ENCODE measurements at places on chromosomes 6 and 20. TPM values are rescaled to one million over a fixed set of nuclear protein-coding genes. Genes with fewer than 3 reads are reported as not detected.
A peak's percentile ranks its signal among the peaks of the same experiment; 100 is the strongest.

The KCNK15 gene
- 1.1 TPM for total RNA-seq

DNA sequence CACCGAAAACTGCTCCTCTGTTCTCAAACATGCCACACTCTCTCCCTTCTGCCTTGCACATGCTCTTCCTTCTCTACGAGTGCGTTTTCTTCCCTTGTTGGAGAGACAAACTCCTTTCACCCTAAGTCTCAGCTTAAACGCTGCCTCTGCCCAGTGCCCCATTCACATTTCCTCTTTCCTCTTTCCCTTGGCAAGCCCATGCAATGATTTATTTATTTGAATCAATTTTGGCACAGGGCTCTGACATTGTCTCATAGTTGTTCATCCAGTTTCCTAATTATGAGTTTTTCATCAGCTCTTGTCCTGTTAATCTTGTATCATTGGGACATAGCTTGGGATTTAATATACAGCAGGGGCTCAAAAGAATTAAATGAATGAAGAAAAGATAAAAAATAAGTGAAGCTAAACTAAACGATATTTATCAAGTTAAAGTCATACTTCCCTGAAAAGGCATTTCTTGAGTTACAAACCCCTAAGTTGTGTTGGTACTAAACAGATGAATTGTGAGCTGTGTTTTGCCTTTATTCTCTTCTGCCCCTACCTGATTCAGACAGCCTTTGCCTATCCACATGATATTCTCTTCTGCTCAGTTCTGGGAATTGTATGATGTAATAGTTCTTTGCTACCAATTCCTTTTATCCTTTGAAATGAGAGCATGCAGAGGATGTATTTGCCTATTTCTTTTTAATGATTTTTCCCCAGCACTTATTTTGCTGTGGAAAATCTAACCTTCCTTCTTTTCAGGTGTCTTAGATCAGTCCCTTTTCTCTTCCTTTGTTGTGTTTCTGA, 704.4 kb downstream of the UTRN start:
- no peaks in the 10 kb centered on the region for H3K4me1 ChIP-seq
- no peak for DNase-seq
- H3K27me3 ChIP-seq: peaks cover 23% of the 10 kb centered on the region
- H3K36me3 ChIP-seq: no peaks in the 10 kb centered on the region
- H3K4me3 ChIP-seq: no peak overlapping the region

The PTCRA gene
- total RNA-seq: not detected

DNA sequence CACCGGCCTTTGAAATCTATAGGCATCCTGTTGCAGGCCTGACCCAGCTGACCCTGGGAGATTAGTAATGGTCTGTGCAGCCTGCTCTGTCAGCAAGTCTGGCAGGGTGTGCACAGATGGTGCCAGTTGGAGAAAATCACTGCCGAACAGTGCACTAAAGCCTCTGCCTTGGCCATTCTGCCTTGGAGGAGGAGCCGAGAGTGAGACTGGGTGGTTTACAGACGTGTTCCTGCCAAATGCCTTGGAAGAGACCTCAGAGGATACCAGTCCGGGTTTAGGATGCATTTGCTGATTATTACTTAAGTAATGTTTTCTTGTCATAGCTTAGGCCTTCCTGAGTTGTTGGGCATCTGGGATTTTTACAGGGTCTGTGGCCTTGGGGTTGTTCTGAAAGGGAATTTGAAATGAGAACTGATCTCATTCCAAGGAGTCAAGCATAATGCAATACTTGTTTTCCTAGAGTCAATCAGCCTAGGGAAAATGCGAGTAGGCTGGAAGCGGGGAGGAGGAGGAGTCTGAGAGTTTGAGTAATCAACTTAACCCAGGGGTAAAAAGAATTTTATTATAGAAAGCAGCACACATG, 292.1 kb downstream of the SOX4 start:
- H3K4me3 ChIP-seq: no peak overlapping the region
- DNase-seq: no peak
- H3K36me3 ChIP-seq: peaks cover 2% of the 10 kb centered on the region
- no peaks in the 10 kb centered on the region for H3K27me3 ChIP-seq

- no peaks in the 10 kb centered on the region for H3K4me1 ChIP-seq
- peaks cover 2% of the 10 kb centered on the region for H3K27me3 ChIP-seq
- no peaks in the 10 kb centered on the region for H3K36me3 ChIP-seq
- DNase-seq: peak; percentile 8
- no peak overlapping the region for H3K4me3 ChIP-seq
Measured at GRCh38 chr6:99119109-99120031, 171.6 kb upstream of the FBXL4 start.

- peaks cover 39% of the 10 kb centered on the region for H3K4me1 ChIP-seq
- H3K36me3 ChIP-seq: peaks cover 62% of the 10 kb centered on the region
- no peak for DNase-seq
- H3K27ac ChIP-seq: peak overlapping the region; percentile 15
- H3K27me3 ChIP-seq: no peaks in the 10 kb centered on the region
- no peak overlapping the region for H3K4me3 ChIP-seq
Measured at GRCh38 chr6:160041608-160042007, 72.7 kb downstream of the IGF2R start.

- DNase-seq: no peak
- no peak overlapping the region for H3K27ac ChIP-seq
- no peaks in the 10 kb centered on the region for H3K4me1 ChIP-seq
- no peaks in the 10 kb centered on the region for H3K36me3 ChIP-seq
- H3K27me3 ChIP-seq: peaks cover 2% of the 10 kb centered on the region
Measured at GRCh38 chr6:10276106-10276505, 138.8 kb downstream of the TFAP2A start.

The NXT1 gene
- 62.6 TPM for total RNA-seq

DNA sequence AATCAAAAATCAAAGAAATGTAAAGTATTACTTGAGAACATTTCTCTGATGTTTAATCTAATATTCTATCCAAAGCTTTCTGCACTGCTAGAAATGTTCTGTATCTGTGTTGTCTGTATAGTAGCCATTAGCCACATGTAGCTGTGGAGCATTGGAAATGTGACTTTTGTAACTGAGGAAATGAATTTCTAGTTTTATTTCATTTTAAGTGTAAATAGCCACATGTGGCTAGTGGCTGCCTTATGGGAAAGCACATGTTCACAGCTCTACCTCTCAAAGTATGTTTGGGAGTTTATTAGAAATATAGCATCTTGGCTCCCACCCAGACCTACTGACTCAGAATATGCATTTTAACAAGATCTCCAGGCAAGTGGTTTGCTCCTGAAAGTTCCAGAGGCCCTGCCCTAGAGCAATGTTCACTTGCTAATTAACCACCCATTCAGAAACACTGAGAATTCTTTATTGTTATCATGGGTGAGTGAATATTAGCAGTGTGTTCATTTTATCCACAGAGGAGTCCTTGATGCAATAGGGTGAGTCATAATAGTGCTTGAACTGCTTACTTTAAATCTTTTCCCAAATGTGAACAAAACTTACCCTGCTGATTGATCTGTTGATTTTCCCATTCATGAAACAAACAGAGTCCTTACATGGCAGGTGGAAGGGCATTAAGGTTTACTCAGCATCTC, 282.7 kb downstream of the PLCB1 start:
- no peaks in the 10 kb centered on the region for H3K27me3 ChIP-seq
- DNase-seq: no peak
- H3K4me1 ChIP-seq: no peaks in the 10 kb centered on the region
- H3K27ac ChIP-seq: no peak overlapping the region
- H3K4me3 ChIP-seq: no peak overlapping the region
- H3K36me3 ChIP-seq: no peaks in the 10 kb centered on the region

DNA sequence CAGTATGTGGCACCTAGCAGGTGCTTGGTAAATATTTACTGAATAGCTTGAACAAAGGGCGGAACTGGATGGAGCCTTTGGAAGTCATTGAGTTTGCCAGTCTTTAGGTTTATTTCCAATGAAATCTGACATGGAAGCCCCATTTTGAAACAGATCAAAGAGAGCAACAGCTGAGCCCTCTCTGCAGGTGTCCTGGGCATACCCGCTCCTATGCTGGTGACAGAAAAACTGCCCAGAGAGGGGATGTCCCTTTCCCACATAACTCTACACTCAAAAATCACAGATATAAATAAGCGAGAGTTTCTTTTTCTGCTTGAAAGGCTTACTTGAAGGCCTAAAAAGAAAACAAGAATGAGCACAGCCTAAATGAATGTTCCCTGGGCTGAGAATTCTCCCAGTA, 53.0 kb upstream of the RALY start:
- no peak overlapping the region for H3K4me3 ChIP-seq
- no peaks in the 10 kb centered on the region for H3K4me1 ChIP-seq
- H3K27ac ChIP-seq: no peak overlapping the region
- H3K27me3 ChIP-seq: peaks cover 4% of the 10 kb centered on the region
- H3K36me3 ChIP-seq: no peaks in the 10 kb centered on the region

The C20orf96 gene
- 4.3 TPM for total RNA-seq

The NRSN1 gene
- not detected for total RNA-seq

DNA sequence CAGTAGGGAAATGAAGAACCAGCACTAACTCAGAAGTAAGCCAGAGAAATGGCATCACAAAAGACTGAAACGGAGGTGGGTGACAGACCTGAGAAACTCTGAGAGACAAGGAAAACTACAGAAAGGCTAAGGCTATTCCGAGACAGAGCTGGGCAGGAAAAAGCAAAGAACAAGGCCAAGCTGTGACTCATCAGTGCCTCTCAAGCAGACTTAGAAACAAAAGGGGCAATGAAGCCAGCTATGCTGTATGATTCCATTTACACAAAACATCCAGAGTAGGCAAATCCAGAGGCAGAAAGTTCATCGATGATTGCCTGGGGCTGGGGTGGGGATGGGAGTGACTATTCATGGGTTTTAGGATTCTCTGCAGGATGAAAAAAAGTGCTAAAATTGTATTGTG, 50.0 kb downstream of the SLC23A2 start:
- DNase-seq: no peak
- no peak overlapping the region for H3K27ac ChIP-seq

GRCh38 chr6:130409418-130410100, 43.7 kb downstream of the TMEM200A start:
- no peak overlapping the region for H3K4me3 ChIP-seq
- DNase-seq: no peak
- H3K4me1 ChIP-seq: no peaks in the 10 kb centered on the region
- H3K27me3 ChIP-seq: peaks cover 12% of the 10 kb centered on the region
- H3K36me3 ChIP-seq: no peaks in the 10 kb centered on the region

GRCh38 chr6:147173675-147174308, 30.4 kb upstream of the STXBP5 start:
- no peaks in the 10 kb centered on the region for H3K27me3 ChIP-seq
- no peak for DNase-seq
- H3K27ac ChIP-seq: no peak overlapping the region
- no peaks in the 10 kb centered on the region for H3K36me3 ChIP-seq

The PROCR gene
- total RNA-seq: 0.78 TPM

DNA sequence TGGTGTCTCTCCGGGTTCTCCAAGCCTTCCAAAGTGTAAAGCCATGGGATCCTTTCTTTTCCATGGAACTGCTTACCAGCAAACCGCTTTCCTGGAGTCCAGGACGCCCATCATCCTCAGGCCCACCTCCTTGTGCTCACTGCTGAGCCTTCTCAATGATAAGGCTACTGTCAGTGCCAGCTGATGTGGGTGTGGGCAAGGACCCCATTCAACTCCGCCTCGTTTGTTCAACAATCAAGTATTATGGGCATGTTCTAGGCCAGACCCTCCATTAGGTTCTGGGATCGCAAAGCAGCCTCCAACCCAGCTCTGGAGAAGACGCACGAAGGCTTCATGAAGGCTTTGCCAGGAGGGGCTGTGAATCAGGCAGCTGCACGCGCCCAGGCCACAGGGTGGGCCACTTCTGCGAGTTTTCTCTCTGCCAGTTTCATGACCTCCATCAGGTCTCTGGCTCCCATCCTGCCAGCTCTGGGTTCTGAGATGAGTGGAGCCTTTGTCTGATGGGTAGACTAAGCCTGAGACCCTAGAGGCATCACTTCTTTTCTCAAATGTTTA, 177.1 kb downstream of the MRPL14 start:
- no peaks in the 10 kb centered on the region for H3K36me3 ChIP-seq
- peaks cover 5% of the 10 kb centered on the region for H3K27me3 ChIP-seq
- H3K4me3 ChIP-seq: no peak overlapping the region
- H3K4me1 ChIP-seq: no peaks in the 10 kb centered on the region
- no peak for DNase-seq

DNA sequence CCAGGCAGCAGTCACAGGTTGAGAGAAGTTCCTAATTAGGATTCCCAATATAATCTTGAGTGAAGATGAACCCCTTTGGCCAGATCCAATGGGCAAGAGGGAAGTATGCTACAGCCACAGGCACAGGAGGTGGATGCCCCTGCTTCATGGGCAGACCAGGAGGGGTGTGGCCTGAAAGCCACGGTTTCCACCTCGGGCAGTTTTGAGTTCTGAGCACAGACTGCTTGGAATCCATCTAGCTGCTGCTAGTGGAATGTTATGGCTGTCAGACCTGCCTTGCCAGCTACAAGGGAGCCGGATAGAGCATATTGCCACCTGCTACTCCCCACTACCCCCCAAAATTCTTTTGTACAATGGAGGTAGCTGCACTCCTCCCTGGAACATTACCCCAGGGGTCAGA, 672.9 kb downstream of the HACE1 start:
- no peak overlapping the region for H3K4me3 ChIP-seq
- no peaks in the 10 kb centered on the region for H3K4me1 ChIP-seq
- no peaks in the 10 kb centered on the region for H3K27me3 ChIP-seq
- DNase-seq: no peak

GRCh38 chr20:64133951-64134407, 26.6 kb upstream of the NPBWR2 start:
- no peaks in the 10 kb centered on the region for H3K27me3 ChIP-seq
- no peak for DNase-seq
- no peaks in the 10 kb centered on the region for H3K4me1 ChIP-seq
- H3K4me3 ChIP-seq: no peak overlapping the region
- no peaks in the 10 kb centered on the region for H3K36me3 ChIP-seq
- H3K27ac ChIP-seq: no peak overlapping the region

The MCHR2 gene
- total RNA-seq: not detected

DNA sequence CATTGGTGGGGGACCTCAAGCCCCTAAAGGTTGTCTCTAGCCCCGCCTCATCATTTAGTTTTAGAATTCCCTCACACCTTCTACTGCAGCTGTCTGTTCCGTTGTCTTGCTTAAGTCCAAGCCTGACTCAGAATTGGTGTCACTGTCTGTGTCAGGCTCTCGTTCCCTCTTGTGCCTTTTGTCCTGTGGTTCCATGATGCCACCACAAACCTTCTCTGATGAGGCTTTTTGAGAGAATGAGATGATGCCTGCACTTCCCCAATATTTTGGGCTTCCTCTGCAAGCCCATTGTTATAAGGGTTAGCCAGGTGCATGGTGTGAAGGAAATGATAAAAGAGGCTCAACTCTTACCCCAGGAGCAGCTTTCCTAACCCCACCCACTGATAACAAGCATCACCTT, 8.1 kb upstream of the AKIRIN2 start:
- H3K36me3 ChIP-seq: no peaks in the 10 kb centered on the region
- H3K4me1 ChIP-seq: peaks cover 13% of the 10 kb centered on the region
- H3K27me3 ChIP-seq: no peaks in the 10 kb centered on the region

The BHLHE23 gene
- not detected for total RNA-seq

The MYL9 gene
- 0.26 TPM for total RNA-seq

The ADISSP gene
- total RNA-seq: 55.5 TPM

DNA sequence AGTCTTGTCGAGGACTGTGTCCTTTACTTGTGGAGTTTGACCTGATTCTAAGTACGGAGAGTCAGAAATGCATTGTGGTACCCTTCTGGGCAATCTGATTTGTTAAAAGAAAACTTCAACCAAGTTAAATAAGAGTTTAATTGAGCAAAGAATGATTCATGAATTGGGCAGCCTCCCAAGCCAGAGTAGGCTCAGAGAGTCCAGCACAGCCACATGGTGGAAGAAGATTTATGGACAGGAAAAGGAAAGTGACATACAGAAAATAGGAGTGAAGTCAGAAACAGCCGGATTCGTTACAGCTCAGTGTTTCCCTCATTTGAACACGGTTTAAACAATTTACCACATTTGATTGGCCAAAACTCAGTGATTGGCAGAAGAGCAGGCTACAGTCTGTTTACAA, 329.2 kb downstream of the DHX35 start:
- no peaks in the 10 kb centered on the region for H3K4me1 ChIP-seq
- H3K4me3 ChIP-seq: no peak overlapping the region
- no peaks in the 10 kb centered on the region for H3K36me3 ChIP-seq
- DNase-seq: no peak
- H3K27ac ChIP-seq: no peak overlapping the region

The GFOD1 gene
- total RNA-seq: 13.6 TPM

The PAX1 gene
- not detected for total RNA-seq
